ENCODE measurements at places on chromosomes 5 and 9.

- no peak for DNase-seq
Observed at GRCh38 chr5:78720997-78721396, 72.4 kb upstream of the LHFPL2 start.

GRCh38 chr5:72107131-72107900 lies at the start of gene MAP1B:
Gene MAP1B, plus strand, starts transcription at chr5:72107475. Its CDS starts 57 bp downstream, at chr5:72107532.
- no peak for DNase-seq

- DNase-seq, result no peak
Observed at GRCh38 chr5:143153332-143154119, 250.0 kb downstream of the NR3C1 start.

DNA sequence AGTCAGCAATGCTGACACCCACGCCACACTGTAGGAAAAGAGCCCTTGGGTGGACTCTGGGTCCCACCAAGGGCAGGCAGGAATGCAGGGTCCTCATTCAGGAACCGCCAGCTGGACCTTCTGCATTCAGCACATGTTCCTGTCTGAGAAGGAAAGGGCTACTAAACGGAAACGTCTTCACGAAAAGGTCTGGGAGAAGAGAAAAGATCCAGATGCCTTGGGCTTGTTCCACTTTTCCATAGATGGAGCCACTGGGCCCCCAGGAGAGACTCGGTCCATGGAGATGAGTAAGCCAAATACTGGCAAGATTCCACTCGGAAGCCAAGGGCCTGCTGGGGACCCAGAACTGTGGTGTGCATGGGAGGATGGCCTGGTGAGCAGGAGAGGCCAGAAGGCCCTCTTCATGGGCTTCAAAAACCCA lies 38.4 kb downstream of the LHFPL2 start:
- DNase-seq, result no peak

DNA sequence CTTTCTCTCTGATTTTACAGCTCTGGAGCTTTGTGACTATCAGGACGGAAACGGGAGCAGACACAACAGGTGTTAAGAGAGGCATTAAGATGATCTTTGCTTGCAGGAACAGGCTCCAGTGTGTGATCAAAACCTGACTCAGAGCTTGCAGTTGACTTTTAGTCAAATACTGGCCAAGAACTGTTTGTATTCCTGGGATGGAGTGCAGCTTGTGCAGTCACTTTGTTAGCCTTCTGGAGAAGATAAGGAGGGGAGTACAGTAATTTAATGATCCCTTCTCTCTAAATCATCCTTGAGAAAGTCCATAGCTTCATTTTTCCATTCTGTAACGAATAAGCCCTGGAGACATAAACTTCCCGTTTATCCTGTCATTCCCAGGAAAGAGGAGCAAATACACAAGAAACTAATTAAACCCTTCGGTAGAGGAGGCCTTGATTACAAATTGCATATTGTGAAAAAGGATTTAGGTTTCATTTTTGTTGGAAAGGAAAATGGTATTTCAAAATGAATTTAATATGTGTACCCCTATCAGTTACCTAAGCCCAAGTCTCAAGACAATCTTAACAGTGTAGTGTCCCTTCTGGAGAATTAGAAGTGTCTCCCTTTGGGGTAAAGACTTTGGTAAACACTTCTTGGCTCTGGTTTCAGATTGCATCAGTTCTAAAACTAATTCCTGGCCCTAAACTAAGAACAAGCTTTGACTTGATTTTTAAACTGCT lies 3.1 kb upstream of the STOM start:
- no peak for DNase-seq

- DNase-seq, result no peak
Observed at GRCh38 chr5:33929925-33930690, 6.1 kb upstream of the RXFP3 start.

- no peak for DNase-seq
Observed at GRCh38 chr5:74016373-74016772, 390.4 kb downstream of the ARHGEF28 start.

DNA sequence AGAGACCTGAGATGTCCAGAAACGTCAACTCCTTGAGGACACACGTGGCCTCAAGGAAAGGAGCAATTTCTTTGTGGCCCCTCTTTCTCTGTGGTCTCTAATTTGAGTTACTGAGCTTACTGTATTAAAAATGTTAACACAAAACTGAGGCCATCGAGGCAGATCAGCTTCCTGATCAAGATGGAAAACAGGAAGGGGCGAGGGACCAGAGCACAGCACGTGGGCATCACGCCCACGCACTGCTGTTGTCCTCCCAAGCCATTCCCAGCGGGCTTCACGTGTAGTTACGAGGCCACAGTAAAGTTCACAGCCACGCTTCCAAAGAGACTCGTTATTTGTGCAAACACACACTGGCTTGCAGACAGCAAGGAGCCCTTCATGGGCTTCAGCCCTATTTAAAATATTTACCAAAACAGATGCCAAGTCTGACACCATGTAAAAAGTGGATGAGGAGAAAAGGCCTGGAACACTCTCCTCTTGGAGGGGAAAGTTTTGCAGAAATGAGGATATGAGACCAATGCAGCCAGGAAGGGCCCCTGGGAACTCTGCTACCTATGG lies 149.5 kb downstream of the ROR2 start:
- DNase-seq, result no peak

DNA sequence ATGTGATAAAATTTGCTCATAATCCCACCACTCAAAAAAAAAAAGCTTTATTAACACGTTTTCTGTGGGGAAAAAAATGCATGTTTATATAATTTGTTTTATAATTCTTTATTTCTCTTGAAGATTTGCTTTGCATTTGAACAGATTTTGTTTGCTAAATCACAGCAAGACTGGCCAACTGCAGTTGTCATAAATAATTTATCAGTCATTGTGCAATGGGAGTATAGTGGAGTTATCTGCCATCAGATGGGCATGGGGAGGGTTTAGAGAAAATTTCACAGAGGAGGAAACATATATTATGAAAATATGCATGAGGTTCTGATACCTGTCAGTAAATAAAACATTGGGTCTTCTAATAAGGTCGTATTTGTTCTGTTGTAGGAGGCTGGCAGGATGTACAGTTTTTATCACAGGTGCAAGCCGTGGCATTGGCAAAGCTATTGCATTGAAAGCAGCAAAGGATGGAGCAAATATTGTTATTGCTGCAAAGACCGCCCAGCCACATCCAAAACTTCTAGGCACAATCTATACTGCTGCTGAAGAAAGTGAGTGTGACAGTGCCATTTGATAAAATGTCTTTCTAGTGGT lies 23.8 kb downstream of the HSDL2 start:
- no peak for DNase-seq

DNA sequence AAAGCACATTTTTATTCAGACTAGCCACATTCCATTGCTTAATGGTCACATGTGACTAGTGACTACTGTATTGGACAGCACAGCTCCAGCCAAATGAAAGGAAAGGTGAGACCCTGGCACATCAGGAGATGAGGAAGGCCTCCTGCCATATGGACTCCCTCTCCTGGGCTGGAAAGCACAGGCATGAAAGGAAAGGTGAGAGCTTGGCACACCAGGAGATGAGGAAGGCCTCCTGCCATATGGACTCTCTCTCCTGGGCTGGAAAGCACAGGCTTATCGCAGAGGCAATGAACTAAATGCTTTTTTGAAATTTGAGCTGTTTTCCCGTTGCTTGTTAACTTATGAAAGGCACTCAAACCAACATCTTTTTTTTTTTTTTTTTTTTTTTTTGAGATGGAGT lies 144.8 kb upstream of the SLC12A2 start:
- no peak for DNase-seq

DNA sequence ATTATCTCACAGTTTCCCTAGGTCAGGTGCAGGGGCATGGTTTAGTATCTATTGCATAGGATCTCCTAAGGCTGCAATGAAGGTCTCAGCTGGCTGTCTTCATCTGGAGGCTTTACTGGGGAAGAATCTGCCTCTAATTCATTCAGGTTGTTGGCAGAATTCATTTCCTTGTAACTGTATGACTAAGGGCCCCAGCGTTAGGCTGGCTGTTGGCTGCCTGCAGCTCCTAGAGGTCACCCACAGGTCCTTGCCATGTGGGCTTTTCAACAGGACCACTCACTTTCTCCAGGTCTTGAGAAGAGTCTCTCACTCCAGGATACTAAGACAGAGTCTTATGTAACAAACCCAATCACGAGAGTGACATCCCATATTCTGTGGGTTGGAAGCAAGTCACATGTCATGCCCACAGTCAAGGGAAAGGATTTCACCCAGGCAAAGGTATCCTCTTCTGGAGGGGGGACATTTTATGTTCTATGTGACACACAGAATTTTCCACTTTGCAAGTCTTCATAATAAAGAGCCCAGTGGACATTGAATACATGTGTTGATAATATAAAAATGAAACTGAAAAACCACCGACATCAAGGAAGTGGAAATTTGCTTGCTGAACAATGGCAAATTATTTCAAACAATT lies 38.2 kb downstream of the HMHB1 start:
- no peak for DNase-seq

DNA sequence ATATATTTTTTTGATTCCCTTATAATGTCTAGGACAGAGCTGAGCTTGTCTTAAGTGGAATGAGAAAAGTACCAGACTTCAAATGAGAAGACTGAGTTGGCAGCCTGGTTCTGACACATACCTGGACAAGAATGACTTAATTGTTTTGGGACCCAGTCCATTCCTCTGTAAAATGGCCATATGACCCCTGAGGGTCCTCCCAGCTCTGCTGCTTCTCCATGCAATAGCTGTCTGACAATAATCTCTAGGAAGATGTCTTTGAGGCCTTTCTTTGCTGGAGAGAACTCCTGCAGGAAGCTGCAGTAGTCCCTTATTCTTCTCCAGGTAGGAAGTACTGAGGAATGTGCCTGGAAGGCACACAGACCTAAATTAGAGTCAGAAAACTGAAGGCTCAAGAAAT lies 55.9 kb upstream of the SLIT3 start:
- DNase-seq, result no peak

DNA sequence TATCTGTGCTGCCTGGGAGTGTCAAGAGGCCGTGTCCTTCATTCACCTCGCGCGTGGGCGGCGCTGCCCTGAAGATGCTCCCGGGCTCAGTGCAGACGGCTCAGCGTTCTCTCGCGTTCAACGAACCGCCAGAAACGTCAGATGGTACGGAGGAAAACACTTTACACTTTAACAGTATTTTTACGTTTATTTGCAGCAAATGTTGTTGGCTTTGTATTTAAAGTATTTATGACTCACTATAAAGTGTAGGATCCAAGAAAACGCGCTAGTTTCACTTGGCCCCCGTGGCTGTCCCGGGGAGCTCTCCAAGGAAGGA lies 544 bp upstream of the ERCC6L2 start:
- DNase-seq, result peak; percentile 45

- no peak for DNase-seq
Observed at GRCh38 chr9:91150998-91151717, 210.6 kb downstream of the AUH start.

GRCh38 chr9:110638381-110638954 lies 30.1 kb upstream of the MUSK start:
- DNase-seq, result no peak

- DNase-seq, result no peak
Observed at GRCh38 chr9:108751369-108751768, 104.4 kb downstream of the ACTL7B start.

DNA sequence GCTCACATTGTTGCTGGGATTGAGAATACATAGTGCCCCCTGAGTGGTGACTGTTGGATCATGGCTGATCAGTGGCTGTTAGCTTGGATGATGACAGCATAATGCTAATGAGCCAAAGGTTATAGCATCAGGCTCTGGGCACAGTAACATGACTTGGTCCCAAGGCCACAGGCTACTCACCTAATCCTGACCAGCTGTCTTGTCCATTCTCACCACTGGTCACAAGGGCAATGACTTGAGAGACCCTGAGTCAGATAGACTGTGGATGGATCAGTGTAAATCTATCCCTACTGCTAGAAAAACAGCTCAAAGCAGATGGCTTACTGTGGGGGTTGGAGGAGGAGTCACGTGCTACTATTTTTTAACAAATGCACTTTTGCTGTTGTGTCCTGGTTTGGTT lies 74.7 kb downstream of the AOPEP start:
- no peak for DNase-seq

DNA sequence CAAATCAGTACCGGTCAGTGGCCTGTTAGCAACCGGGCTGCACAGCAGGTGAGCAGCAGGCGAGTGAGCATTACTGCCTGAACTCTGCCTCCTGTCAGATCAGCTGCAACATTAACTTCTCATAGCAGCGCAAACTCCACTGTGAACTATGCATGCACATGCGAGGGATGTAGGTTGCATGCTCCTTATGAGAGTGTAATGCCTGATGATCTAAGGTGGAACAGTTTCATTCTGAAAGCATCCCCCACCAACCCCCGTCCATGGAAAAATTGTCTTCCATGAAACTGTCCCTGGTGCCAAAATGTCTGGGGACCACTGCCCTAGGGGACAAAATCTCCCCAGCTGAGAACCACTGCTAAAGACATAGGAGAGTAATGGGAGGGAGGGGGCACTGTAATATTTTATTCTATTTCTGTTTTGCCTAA lies 51.1 kb downstream of the P4HA2 start:
- no peak for DNase-seq

DNA sequence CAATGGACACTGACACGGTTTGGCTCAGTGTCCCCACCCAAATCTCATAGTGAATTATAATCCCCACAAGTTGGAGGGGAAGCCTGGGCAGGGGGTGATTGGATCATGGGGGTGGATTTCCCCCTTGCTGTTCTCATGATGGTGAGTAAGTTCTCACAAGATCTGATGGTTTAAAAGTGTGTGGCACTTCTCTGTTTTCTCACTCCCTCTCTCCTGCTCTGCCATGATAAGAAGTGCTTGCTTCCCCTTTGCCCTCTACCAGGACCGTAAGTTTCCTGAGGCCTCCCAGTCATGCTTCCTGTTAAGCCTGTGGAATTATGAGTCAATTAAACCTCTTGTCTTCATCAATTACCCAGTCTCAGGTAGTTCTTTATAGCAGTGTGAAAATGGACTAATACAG lies 115.8 kb upstream of the KIF2A start:
- DNase-seq, result no peak

GRCh38 chr9:79975621-79976256 lies 404.0 kb downstream of the TLE4 start:
- DNase-seq, result no peak

GRCh38 chr5:108818613-108819272 lies 71.0 kb downstream of the FER start:
- DNase-seq, result no peak

DNA sequence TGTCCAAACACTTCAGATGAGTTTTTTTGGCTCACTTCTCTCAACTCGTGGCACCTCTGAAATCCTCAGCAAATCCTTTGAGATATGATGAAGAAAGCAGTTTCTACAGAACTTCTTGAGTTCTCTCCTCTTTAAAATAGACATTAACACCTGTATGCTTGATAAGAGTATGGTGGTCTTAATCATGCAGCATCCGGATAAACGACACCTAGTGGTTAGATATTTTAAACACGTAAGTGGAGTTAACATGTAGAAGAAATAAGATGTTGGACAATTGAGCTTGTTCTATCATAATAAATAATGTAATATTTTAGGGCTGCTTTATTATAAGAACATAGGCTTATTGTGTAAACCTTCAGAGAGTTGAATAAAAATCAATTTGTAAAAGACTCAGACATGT lies 324.8 kb downstream of the CYLC2 start:
- no peak for DNase-seq

GRCh38 chr9:18422296-18423036 lies 51.5 kb upstream of the ADAMTSL1 start:
- no peak for DNase-seq

All from omental fat pad (tissue), 4 donors.